Naive B cell (primary cell): ENCODE measurements at places on chromosomes 3 and 15.

- no peak overlapping the region for H3K4me3 ChIP-seq
- no peaks in the 10 kb centered on the region for H3K36me3 ChIP-seq
- DNase-seq = no peak
- no peak overlapping the region for H3K27ac ChIP-seq
- H3K27me3 ChIP-seq = peaks cover 7% of the 10 kb centered on the region
- H3K4me1 ChIP-seq = no peaks in the 10 kb centered on the region
Observed at GRCh38 chr3:120441776-120442175, 9.0 kb downstream of the FSTL1 start.

DNA sequence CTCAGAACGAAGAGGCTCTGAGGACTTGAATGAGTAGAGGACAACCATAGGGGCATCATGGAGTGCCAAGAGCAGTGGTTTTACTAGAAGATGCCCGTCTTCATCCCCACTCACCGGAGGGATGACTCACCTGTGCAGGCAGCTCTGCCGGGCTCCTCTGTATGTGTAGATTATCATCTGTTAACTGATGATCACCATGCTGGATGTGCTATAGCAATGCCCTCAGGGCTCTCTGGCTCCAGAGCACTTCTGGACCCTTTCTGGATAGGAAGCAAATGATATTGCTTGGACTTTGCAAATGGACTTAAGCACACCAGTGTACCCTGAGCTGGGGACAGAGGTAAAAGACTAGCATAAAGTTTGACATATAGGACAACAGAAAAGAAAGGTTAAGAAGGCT, 10.2 kb upstream of the TGFBR2 start:
- H3K27me3 ChIP-seq = no peaks in the 10 kb centered on the region
- H3K27ac ChIP-seq = peak overlapping the region; percentile 37
- no peaks in the 10 kb centered on the region for H3K36me3 ChIP-seq
- DNase-seq = no peak

- no peak overlapping the region for H3K27ac ChIP-seq
- no peaks in the 10 kb centered on the region for H3K27me3 ChIP-seq
- DNase-seq = no peak
- H3K4me1 ChIP-seq = no peaks in the 10 kb centered on the region
- no peaks in the 10 kb centered on the region for H3K36me3 ChIP-seq
- no peak overlapping the region for H3K4me3 ChIP-seq
Observed at GRCh38 chr3:116341899-116342298, 103.4 kb downstream of the LSAMP start.

GRCh38 chr3:127734754-127735473, 62.2 kb downstream of the ABTB1 start:
- peak overlapping the region; percentile 54 for H3K4me3 ChIP-seq
- H3K36me3 ChIP-seq = no peaks in the 10 kb centered on the region
- peaks cover 32% of the 10 kb centered on the region for H3K4me1 ChIP-seq
- H3K27ac ChIP-seq = peak overlapping the region; percentile 88

DNA sequence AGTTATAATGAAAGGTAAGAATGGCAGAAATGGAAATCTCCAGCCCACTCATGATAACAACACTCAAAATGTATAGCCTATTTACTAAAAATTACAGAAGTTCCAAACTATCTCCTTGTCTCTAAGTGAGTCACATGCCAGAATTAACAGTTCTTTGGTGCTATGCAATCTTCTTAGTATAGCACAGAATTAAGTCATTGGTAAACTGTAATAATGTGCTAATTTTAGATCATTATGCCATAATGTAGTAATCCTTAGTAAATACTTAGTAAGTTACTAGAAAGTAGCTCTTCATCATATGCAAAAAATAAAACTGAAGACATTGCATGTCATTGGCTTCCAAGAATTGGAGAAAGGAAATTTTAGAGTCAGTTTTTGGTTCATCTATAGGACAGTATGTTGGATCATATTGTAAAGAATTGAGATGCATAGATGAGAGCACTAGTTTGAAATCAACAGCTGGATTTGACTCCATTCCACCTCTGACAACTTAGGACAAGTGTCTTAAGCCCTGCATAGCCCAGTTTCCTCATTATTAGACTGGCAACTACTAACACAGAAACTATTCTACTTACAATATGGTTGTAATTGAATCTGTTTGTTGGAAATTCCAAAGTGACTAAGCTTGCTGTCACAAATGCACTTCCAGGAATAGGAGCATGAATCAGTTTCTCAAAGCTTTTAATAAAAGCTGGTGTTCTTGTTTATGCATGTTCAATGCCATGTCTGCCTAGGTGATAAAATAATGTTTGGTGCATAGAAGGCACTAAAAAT, 40.1 kb upstream of the CD47 start:
- no peak for DNase-seq
- H3K27ac ChIP-seq = peak overlapping the region; percentile 100
- H3K4me3 ChIP-seq = peak overlapping the region; percentile 84
- H3K4me1 ChIP-seq = peaks cover 98% of the 10 kb centered on the region
- H3K27me3 ChIP-seq = no peaks in the 10 kb centered on the region
- H3K36me3 ChIP-seq = peaks cover 34% of the 10 kb centered on the region

- no peak overlapping the region for H3K27ac ChIP-seq
- DNase-seq = no peak
- no peak overlapping the region for H3K4me3 ChIP-seq
- H3K27me3 ChIP-seq = peaks cover 4% of the 10 kb centered on the region
- H3K36me3 ChIP-seq = no peaks in the 10 kb centered on the region
- H3K4me1 ChIP-seq = no peaks in the 10 kb centered on the region
Observed at GRCh38 chr15:96311256-96311955, 19.1 kb upstream of the NR2F2 start.

GRCh38 chr15:49155834-49156627, 632 bp upstream of the COPS2 start:
- peak; percentile 1 for DNase-seq
- H3K4me3 ChIP-seq = peak overlapping the region; percentile 99
- H3K4me1 ChIP-seq = peaks cover 22% of the 10 kb centered on the region
- H3K36me3 ChIP-seq = no peaks in the 10 kb centered on the region
- H3K27me3 ChIP-seq = no peaks in the 10 kb centered on the region

DNA sequence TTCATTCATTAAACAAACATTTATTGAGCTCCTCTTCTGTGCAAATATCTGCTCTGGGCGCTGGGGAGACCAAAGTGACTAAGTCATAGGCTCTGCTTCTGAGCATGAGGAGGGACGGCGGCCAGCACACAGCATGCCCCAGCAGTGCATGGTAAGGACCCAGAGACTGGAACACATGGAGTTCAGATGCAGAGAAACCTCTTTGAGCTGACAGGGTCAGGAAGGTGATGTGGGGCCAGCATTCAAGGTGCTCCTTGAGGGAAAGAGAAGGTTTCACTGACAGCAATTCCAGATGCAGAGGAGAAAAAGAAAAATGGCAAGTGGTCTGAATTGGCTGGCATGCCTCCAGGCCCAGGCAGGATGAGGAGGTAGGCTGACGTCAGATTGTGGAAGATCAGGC, 234.5 kb downstream of the UACA start:
- no peak overlapping the region for H3K27ac ChIP-seq
- H3K27me3 ChIP-seq = peaks cover 9% of the 10 kb centered on the region
- no peak overlapping the region for H3K4me3 ChIP-seq

GRCh38 chr15:68650901-68651709, 72.3 kb downstream of the CORO2B start:
- H3K4me1 ChIP-seq = no peaks in the 10 kb centered on the region
- peak; percentile 50 for DNase-seq
- no peak overlapping the region for H3K4me3 ChIP-seq

DNA sequence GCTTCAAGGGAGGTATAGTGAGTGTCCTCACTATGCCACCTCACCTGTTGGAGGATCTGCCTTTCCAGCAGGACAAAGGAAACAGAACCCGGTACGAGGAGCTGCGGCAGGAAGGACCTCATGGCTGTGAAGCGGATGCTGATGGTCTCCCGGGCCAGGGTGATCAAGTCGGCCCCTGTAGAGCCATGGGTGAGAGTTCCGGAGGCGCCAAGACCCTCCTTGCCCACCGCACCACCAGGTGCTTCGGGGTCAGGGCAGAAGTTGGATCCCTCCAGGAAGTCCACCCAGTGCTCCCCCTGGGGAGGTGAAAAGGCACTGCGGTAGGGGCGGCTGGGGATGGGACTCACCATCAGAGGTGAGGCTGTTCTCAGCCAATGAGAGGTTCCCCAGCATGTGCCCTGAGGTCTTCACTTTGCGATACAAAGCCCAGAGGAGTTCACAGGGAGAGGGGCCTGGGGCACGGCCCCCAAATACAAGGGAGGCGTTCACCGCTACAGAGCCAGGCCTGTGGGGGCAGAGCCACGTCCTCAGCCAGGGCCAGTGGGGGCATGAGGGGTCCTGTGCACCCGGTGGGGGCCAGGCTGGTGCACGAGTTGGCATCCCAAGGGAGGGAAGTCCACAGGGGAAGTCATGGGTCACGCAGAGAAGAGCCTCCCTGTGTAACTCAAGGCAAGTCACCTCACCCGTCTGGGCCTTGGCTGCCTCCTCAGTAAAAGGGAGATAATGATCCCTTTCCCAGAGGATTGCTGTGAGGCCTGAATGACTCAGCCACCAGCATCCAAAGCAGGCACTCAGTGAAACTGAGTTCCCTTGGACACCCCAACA, 27.7 kb downstream of the C15orf39 start:
- H3K4me3 ChIP-seq = no peak overlapping the region
- H3K36me3 ChIP-seq = no peaks in the 10 kb centered on the region

GRCh38 chr3:113304102-113304501, 92.7 kb downstream of the BOC start:
- no peaks in the 10 kb centered on the region for H3K4me1 ChIP-seq
- H3K27me3 ChIP-seq = no peaks in the 10 kb centered on the region
- DNase-seq = no peak
- no peak overlapping the region for H3K4me3 ChIP-seq
- H3K36me3 ChIP-seq = peaks cover 4% of the 10 kb centered on the region

GRCh38 chr15:75992897-75993296, 19.3 kb downstream of the NRG4 start:
- H3K4me3 ChIP-seq = no peak overlapping the region
- DNase-seq = no peak
- H3K27me3 ChIP-seq = no peaks in the 10 kb centered on the region
- no peaks in the 10 kb centered on the region for H3K36me3 ChIP-seq
- H3K27ac ChIP-seq = no peak overlapping the region

DNA sequence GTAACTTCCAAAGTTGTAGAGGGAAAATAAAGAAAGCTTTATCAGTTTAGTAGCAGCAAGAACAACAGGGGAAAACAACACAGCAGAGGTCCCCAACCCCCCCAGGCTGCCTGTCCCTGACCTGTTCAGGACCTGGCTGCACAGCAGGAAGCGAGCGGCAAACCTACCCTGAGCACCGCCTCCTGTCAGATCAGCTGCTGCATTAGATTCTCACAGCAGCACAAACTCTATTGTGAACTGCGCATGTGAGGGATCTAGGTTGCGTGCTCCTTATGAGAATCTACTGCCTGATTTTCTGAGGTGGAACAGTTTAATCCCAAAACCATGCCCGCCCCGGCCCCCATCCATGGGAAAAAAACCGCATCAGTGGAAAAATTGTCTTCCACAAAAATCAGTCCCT, 40.3 kb downstream of the USP50 start:
- no peaks in the 10 kb centered on the region for H3K4me1 ChIP-seq
- no peak overlapping the region for H3K27ac ChIP-seq
- DNase-seq = no peak
- no peaks in the 10 kb centered on the region for H3K27me3 ChIP-seq
- no peaks in the 10 kb centered on the region for H3K36me3 ChIP-seq
- no peak overlapping the region for H3K4me3 ChIP-seq

GRCh38 chr3:24981309-24981708, 446.8 kb upstream of the RARB start:
- no peaks in the 10 kb centered on the region for H3K36me3 ChIP-seq
- H3K4me3 ChIP-seq = no peak overlapping the region
- H3K27me3 ChIP-seq = no peaks in the 10 kb centered on the region
- H3K27ac ChIP-seq = no peak overlapping the region
- H3K4me1 ChIP-seq = no peaks in the 10 kb centered on the region

DNA sequence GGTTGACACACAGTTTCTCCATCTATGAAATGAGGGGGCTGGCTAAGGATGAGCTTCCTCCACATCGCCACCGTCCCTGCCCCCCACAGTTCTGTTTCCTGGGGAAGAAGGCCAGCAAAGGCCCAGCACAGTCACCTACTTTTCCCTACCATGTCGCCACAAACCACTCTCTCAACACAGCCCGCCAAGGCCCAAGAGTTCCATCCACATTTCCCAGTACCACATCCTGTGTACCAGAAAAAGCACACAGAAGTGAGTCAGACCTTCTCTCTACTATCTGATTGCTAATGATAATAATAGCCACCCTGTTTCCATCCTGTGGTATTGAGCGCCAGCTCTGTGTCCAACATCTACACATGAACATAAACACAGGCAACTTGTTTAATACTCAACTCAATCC, 30.3 kb upstream of the C15orf39 start:
- no peak overlapping the region for H3K27ac ChIP-seq
- H3K36me3 ChIP-seq = no peaks in the 10 kb centered on the region
- no peaks in the 10 kb centered on the region for H3K4me1 ChIP-seq
- DNase-seq = no peak
- H3K27me3 ChIP-seq = peaks cover 27% of the 10 kb centered on the region

DNA sequence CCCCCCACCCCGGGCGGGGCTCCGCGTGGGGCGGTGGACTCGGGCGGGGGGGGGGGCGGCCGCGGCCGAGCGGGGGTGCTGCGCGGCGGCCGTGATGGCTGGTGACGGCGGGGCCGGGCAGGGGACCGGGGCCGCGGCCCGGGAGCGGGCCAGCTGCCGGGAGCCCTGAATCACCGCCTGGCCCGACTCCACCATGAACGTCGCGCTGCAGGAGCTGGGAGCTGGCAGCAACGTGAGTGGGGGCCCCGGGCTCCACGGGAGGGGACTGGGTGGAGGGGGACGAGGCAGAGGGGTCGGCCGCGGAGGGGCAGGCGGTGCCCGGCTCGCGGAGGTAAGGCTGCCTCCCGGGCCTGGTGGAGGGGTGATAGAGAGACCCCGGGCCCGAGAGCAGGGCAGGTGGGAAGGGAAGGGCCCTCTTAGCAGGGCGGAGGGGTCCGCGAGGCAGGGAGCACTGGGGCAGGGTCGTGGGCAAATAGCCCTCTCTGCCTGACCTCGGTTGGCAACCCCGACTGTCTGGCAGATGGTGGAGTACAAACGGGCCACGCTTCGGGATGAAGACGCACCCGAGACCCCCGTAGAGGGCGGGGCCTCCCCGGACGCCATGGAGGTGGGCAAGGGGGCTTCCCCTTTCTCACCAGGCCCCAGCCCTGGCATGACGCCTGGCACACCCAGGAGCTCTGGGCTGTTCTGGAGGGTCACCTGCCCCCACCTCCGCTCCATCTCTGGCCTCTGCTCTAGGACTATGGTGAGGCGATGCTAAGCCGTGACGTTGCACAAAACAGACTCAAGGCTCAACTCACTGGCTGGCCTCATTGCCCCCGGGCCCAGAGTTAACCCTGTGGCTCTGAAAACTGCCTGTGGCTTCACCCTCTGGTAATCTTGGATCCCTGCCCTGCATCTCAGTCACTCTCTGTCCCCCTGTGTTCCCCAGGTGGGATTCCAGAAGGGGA, at the start of gene ECE2:
TSS of gene ECE2 (plus strand) at position 62 of the 950 bp plus-strand sequence. CDS start at position 194, 132 bp downstream.
- H3K36me3 ChIP-seq = no peaks in the 10 kb centered on the region
- H3K4me3 ChIP-seq = peak within 1 kb of the TSS; percentile 61
- H3K27ac ChIP-seq = no peak within 1 kb of the TSS
- H3K27me3 ChIP-seq = peaks cover 80% of the 10 kb centered on the region
- H3K4me1 ChIP-seq = peaks cover 6% of the 10 kb centered on the region
